ENCODE measurements at places on chromosomes 11 and 22. TPM values are rescaled to one million over a fixed set of nuclear protein-coding genes. Genes with fewer than 3 reads are reported as not detected.

DNA sequence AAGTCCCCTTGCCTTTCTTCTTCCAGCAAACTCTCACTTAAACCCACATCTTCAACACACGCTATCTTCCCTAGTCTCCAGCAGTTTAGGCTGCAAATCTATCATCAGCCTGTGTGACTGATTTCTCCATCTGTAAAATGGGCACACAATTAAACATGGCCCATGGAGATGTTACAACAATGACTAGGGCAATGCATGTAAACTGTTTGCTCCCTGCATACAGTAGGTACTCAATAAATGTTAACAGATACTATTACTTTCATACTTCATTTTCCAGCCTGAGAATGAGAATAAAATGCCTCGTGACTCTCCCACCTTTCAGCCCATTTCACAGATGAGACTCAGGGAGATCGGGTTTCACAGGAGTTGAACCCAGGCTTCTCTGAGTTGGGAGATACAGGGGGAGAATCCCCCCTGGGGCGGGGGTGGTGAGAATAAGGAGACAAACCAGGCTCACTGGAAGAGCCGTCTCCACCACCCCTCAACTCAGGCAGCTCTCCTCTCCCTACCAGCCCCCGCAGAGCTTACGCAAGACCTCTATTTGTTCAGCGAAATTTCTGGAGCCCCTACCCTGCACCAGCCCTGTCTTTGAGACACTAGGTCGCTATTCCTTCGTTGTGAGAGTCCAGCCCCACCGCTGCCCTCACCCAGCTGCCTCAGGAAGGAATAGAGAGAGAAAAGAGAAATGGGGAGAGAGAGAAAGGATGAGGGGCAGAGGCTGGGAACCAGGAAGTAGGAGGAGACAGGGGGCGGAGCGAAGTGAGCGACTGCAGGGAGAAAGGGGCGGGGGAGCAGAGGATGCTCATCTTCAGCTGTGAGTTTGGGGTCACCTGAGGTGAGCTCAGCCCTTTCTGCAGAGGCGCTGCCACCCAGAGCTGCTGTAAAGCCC lies 42.1 kb upstream of the KLHL35 start:
- DNase-seq = peak; percentile 79

- DNase-seq = no peak
Observed at GRCh38 chr11:2154195-2154585, 6.8 kb downstream of the INS start.

- no peak for DNase-seq
Observed at GRCh38 chr11:24043842-24044241, 453.0 kb upstream of the LUZP2 start.

TIGD3 gene
- total RNA-seq = under 0.01 TPM

DNA sequence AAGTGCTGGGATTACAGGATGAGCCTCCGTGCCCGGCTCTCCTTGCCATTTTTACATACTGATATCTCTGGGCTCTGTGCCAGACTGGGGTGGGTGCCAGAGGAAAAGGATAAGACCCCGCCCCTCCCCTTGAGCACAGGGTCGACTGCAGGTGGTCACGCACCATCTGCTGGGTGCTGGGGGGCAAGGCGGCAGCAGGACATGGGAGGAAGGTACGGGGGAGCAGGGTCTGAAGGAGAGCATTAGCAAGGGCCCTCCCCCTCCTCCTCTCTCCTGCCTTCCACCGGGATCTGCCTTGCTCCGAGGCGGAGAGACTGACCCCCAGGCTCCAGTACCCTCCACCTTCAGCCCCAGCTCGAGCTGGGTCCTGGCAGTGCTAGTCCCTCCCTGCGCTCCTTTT lies 9.7 kb upstream of the PGA3 start:
- DNase-seq = no peak

GRCh38 chr11:2621894-2622293 lies 77.9 kb downstream of the KCNQ1OT1 start:
- no peak for DNase-seq

DNA sequence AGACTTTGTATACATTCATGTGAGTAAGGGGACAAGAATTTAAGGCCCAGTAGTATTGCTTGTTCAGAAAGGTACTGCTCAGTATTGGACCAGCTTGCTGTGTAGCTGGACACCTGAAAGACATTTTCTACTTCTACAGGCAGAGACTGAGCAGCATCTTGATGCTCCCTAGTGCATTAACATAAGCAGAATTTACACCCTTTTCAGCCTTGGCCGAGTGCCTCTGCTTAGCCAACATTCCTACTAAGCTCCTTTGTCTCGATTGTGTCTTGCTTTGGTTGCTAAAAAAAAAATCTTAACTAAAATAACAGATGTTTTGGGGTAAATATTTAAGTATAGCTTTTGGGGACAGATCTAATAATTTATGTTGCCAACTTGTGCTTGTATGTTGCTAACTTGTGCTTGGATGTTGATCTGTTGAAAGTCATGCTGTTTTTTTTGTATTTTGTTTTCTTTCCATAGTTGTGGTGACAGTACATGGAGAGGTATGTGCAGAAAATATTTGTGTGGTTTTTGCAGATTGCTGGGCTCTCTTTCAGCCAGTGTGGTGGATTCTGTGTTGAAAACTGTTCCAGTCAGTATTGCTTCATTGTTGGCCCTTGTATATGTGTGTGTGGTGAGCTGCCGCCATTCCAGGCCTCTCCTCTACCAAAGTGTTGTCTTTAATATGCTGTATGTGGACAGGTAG lies 3.7 kb downstream of the PTS start:
- peak; percentile 93 for DNase-seq

- DNase-seq = peak; percentile 84
Observed at GRCh38 chr11:113163291-113164030, 150.9 kb upstream of the TTC12 start.

GRCh38 chr11:62880231-62880802 lies 379 bp upstream of the SLC3A2 start:
- DNase-seq = peak; percentile 67

- DNase-seq = no peak
Observed at GRCh38 chr22:19705181-19705934, 8.9 kb upstream of the SEPTIN5 start.

TSPAN32 gene
- total RNA-seq = 0.43 TPM

DNA sequence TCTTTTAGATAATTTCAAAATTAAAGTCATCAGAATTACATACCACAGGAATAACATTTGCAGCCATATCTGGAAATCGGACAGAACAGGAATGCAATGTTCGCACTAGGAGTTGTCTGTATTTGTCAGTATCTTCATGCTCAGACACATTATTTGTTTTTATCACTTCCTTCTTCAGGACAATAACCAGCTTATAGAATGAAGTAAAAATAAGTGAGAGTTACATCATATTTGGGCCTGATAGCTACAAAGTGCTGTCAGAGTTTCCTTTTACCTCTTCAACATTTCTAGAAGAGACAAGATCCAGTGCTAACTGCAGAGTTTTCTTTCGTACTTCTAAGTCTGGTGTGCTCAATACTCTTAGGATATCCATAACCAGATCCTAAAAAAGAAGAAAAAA lies 18.9 kb downstream of the COPB1 start:
- no peak for DNase-seq

DNA sequence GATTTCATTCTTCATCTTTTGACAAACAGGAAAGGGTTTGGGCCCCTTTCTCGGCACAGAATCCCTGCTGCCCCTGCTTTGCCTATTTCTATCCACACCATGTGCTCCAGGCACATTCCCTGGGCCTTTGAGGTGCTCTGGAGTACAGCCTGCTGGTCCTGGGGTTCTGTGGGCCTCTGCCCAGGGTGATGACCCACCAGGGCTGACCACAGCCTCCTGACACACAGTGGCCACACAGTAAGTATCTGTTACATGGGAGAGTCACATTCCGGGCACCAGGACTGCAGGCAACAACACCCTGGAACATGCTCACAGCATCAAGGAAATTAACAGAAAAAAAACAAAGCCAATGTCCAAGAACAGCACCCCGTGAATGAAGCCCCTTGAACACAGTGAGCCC lies 39.1 kb downstream of the SCUBE2 start:
- DNase-seq = no peak

PACSIN3 gene
- 39.3 TPM for total RNA-seq

SCGB1A1 gene
- total RNA-seq = not detected

HBG1 gene
- not detected for total RNA-seq

- no peak for DNase-seq
Observed at GRCh38 chr11:73980001-73980961, 2.4 kb downstream of the UCP2 start.

DNA sequence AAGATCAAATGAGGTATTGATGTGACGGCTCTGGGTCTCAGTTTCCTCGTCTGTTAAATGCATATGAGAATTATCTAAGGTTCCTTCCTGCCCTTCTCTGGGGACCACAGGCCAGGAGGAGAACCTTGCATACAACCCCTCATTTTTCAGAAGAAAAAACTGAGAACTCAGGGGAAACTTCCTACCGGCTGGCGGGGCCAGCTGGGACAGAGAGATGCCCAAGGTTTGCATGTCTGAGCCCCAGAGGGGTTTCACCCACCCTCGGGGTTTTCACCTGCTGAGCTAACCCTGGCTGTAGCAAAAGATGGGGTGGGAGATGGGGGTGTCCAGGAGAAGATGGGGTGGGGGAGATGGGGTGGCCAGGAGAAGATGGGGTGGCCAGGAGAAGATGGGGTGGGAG lies 4.3 kb downstream of the TNFRSF13C start:
- no peak for DNase-seq

- no peak for DNase-seq
Observed at GRCh38 chr11:10029386-10030121, 264.5 kb downstream of the SBF2 start.

DNA sequence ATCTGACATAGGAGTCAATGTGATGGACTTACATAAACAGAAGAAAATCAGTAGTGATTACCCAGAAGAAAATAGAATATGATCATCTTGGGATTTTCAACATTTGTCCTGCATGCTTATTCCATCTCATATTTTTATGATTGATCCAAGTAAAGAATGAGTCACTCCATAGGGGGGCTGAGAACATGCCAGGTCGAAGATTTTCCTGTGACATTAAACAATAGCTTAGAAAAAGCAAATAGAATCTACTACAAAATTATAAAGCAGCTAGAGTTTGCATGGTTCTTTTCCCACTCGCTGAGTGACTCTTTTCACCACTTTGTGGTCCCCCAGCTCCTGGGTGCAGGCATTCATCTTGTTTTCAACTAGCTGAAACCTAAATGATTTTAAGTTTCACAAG lies 56.3 kb downstream of the DDI1 start:
- no peak for DNase-seq

All from fibroblast of villous mesenchyme (primary cell).